ENCODE measurements at places on chromosomes 13 and 19.

DNA sequence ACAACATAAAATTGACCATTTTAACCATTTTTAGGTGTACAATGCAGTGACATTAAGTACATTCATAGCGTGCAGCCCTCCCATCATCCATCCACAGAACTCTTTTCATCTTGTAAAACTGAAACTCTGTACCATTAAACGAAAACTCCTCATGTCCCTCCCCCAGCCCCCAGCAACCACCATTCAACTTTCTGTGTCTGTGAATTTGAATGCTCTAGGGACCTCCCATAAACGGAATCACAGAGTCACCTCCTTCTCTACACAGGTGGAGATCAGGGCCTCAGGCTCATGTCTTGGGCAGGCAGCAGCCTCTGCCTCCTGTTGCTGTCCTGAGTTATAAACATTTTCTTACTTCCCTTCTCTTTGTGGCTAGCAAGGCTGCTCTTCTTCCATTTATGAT lies 7.3 kb upstream of the CCNE1 start:
- no peak for DNase-seq

- DNase-seq: no peak
Measured at GRCh38 chr13:100809856-100810255, 135.3 kb upstream of the TMTC4 start.

DNA sequence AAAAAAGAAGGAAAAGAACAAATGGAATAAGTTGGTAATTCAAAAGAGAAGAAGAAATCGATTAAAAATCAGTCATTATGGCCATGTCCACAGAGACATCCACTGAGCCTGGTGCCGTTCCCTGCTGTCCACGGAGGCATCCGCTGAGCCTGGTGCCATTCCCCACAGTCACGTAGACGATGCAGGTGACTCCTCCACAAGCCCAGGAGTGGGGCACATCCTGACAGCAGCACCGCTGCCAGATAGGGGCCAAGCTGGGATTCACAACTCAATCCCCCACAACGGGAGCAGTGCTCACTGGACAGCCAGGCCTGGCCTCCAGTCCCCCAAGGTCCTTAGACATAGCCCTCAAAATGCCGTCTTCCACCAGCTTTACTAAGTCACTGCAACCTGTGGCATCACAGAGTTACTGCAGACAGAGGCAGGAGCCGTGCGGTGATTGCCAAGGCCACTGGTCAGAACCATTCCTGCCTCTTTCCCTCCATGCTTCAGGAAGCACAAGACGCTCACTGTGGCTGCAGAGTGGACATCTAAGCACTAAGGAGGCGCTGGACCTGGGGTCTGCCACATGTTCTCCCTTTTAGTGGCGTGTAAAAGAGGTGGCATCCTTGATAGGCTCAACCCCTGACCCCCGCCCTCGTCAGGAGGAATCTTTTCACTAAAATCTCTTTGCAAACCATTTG lies 131.5 kb upstream of the SPACA7 start:
- DNase-seq: no peak

GRCh38 chr13:38381890-38382289 lies 32.2 kb downstream of the UFM1 start:
- DNase-seq: no peak

DNA sequence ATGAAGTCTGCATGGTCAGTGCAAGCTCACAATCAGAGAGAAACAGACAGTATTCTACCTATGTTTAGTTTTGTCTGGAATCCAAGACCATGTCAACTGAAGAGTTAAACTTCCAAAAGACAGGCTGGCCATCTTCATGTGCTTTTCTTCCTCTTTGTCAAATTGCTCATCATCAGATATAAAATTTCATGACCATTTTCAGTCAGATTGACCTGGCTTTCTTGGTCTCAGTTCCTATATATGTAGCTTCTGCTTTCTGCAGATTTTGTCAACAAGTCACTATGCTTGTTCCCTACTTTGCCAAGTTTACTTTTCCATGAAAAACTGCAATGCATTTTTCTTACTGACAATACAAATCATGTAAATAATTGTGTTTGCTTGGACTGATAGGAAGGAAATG lies 13.9 kb downstream of the SLC46A3 start:
- DNase-seq: no peak

DNA sequence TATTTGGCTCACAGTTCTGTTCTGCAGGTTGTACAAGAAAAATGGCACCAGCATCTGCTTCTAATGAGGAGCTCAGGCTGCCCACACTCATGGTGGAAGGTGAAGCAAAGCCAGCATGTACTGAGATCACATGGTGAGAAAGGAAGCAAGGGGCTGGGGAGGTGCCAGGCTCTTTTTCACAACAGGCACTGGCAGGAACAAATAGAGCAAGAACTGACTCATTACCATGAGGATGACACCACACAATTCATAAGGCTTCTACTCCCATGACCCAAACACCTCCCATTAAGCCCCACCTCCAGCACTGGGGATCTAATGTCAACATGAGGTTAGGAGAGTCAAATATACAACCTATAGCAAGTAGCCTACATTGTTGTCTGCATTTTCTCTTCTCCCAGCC lies 522.6 kb downstream of the RFC3 start:
- no peak for DNase-seq

- DNase-seq: no peak
Measured at GRCh38 chr13:79780240-79780639, 299.3 kb downstream of the NDFIP2 start.

GRCh38 chr19:56838024-56838908 lies 2.3 kb downstream of the PEG3 start:
- DNase-seq: no peak

DNA sequence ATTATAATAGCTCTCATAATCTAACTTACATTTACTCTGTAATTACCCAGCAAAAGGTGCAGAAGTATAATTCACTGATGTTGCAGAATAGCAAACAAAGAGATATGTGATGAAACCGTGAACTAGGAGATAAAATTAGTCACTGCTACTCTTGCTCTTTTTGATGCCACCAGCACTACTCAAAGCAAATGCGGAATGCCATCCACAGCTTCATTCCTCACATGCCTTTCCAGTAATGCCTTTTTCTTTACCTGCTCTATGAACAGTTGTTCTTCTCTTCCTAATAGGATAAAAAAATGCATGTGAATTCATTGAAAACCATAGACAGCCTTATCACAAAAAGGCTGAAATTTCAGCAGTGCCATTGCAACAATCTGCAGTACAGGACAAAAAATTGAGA lies 1129.5 kb downstream of the DIAPH3 start:
- no peak for DNase-seq

- DNase-seq: no peak
Measured at GRCh38 chr13:36302289-36302688, 4.7 kb upstream of the CCDC169 start.

DNA sequence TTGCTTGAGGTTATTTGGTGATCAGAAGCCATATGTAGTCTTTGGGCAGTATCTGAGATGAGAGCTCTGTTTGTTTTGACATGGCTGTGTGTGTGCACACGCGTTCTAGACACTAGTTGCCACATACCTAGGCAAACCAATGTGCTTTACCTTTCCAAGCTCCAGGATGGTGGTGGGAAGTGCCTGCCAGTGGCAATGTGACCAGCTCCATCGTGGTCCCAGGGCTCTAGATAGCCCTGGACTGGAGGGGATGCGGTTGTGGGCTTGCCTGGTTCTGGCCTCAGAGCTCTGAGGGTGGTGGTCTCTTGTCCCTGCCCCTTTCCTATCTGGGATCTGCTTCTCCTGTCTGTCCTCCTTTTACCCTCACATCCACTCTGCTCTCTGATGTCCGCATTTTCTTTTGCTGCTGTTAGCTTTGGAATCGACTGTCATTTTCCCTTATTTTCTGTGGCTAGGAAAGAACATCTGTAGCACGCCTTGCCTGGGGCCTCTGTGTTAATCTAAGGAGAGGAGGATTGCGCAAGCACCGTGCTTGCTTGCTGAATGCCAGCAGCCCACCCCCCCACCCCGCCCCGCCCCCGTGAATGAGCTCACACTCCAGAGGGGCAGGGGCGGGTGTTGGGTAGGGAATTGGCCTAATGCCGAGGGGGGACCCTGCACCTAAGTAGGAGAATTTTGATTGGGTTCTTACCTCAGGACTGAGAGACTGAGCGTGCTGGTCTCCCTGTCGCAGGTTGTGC lies 89.5 kb downstream of the ARHGEF7 start:
- no peak for DNase-seq

GRCh38 chr13:100710176-100710575 lies 35.6 kb upstream of the TMTC4 start:
- DNase-seq: no peak

- no peak for DNase-seq
Measured at GRCh38 chr13:40517486-40518480, 148.7 kb downstream of the FOXO1 start.

DNA sequence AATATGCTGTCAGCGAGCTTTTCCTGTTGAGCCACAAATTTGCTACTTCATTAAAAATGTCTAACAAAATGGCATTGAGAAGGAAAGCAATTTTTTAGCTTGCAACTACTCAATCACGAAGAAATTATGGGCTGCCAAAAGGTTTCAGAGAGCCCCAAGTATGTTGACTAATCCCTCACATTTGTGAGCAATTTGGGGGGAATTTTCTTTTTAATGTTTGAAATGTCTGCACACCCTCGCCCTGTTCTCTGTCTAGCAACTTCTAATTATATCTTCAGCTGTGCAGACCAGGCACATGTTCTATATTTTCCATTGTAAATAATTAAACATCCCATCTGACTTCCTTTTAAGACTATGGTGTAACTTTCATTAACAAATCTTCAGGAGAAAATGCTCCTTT lies 192.9 kb downstream of the DCT start:
- DNase-seq: no peak

GRCh38 chr13:43203781-43204180 lies 180.4 kb downstream of the DNAJC15 start:
- no peak for DNase-seq

GRCh38 chr13:60619461-60619860 lies 222.4 kb downstream of the TDRD3 start:
- DNase-seq: no peak

DNA sequence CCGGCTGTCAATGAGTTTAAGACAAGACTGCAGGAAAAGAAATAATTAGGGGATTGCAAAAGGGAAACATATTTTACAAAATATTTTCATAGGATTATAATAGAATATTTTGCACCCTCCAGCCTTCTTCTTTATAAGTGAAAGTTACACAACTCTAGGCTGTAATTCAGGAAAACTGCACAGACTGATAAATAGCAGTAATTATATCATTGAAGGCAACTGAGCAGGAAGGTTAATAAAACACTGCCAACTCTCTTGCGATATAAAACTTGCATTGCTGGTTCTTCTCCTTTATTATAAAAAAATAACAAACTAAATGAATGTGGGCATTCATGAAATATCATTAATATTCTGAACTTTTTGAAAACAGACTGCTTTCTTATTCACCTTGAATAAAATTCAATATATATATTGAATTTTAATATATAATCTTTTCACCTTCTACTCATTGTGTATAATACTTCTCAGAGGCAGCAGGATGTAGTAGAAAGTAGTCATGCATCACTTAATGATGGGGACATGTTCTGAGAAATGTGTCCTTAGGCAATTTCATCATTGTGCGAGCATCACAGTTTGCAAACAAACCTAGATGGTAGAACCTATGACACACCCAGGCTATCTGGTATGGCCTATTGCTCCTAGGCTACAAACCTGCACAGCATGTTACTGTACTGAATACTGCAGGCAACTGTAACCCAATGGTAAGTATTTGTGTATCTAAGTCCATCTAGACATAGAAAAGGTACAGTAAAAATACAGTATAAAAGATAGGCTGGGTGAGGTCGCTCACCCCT lies 24.9 kb upstream of the STARD13 start:
- no peak for DNase-seq

GRCh38 chr13:113365583-113365970 lies 1.6 kb upstream of the GRTP1 start:
- DNase-seq: no peak

DNA sequence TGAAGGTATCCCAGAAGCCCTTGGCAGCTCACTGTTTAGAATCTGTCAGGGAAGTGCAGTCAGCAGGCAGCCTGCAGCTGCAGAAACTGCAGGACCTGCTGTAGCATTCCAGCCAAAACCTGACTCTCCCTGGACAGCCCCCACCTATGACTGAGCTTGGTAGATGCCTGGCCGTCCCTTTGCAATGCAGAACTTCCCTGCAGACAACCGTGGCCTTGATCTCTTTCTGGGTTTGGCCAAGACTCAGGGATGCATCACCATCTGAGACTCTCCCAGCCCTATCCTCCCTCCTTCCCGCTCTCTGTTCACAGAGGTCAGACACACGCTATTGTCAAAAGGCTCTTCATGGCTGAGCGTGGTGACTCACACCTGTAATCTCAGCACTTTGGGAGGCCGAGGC lies 99.4 kb downstream of the ZNF557 start:
- no peak for DNase-seq

- no peak for DNase-seq
Measured at GRCh38 chr19:5893907-5894703, 9.5 kb downstream of the NDUFA11 start.

- DNase-seq: peak; percentile 68
Measured at GRCh38 chr19:46000491-46001246, 5.4 kb downstream of the CCDC61 start.

- no peak for DNase-seq
Measured at GRCh38 chr19:17841371-17841809, 6.4 kb downstream of the JAK3 start.

GRCh38 chr19:21569494-21569865 lies 64.1 kb downstream of the ZNF429 start:
- DNase-seq: peak; percentile 56

DNA sequence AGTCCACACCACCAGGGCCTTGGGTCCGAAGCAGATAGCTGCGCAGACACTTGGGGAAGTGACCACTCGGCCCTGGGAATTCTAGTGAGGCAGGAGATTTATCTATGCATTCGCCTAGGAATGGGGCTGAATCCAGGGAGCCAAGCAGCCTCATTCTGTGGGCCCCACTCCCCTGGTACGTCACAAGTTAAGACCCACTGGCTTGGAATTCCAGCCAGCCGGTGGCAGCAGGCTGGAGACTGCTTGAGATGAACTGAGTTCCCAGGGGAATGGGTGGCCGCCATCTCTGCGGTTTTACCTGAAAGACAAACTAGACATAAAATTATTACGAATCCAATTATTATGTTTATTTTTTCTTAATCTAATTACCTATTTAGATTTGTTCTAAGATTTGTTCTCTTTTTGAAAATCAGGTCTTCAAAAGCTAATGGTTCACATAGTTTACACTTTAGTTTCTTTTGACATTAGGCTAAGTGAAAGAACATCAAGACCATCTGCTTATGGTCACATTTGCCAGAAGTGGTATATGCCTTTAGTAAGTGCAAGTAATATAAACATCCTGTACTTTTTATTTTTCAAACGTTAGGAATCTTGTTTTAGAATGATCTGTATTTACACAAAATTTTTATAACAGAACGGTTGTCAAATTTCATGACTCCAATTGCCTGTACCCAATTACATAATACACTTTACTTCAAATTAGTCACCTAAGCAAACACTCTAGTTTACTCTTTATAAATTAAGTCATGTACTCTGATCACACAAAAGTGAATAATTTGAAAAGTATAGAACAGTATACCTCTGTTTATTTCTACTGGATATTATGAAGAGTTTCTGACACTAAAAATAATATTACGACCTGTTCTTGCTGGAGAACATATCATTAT lies 74.4 kb downstream of the SLITRK6 start:
- DNase-seq: no peak

- no peak for DNase-seq
Measured at GRCh38 chr13:33112766-33113165, 96.5 kb downstream of the KL start.

Data from stimulated activated CD4-positive, alpha-beta T cell treated with anti-CD3 and anti-CD28 coated beads, Interleukin-12 subunit alpha, Interleukin-12 subunit beta, amount 100 ng/mL, for 4 hours (primary cell).